ENCODE measurements at places on chromosomes 7 and 10.
A peak's percentile ranks its signal among the peaks of the same experiment; 100 is the strongest.

GRCh38 chr7:16359216-16359615 lies 62.1 kb downstream of the CRPPA start:
- no peak for DNase-seq

- no peak for DNase-seq
Observed at GRCh38 chr7:149562602-149563001, 65.0 kb upstream of the ZNF746 start.

DNA sequence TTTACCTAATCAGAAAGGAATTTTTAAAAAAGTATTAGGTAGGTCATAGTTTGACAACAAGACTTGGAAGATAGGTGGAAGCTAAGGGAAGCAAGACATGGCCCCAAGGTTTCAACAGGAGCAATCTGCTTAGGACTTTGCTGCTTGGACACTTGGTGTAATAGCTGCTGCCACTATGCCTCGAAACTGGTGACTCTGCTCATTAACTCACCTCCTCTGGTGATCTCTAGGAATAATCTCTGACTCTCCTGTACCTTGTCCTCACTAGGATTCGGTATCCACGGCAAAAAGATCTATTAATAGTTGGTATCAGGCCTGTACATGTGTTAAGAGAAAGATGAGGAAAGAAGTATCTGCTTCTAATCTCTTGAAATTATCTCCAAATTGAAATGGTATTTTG lies 53.1 kb downstream of the PTEN start:
- DNase-seq: no peak

DNA sequence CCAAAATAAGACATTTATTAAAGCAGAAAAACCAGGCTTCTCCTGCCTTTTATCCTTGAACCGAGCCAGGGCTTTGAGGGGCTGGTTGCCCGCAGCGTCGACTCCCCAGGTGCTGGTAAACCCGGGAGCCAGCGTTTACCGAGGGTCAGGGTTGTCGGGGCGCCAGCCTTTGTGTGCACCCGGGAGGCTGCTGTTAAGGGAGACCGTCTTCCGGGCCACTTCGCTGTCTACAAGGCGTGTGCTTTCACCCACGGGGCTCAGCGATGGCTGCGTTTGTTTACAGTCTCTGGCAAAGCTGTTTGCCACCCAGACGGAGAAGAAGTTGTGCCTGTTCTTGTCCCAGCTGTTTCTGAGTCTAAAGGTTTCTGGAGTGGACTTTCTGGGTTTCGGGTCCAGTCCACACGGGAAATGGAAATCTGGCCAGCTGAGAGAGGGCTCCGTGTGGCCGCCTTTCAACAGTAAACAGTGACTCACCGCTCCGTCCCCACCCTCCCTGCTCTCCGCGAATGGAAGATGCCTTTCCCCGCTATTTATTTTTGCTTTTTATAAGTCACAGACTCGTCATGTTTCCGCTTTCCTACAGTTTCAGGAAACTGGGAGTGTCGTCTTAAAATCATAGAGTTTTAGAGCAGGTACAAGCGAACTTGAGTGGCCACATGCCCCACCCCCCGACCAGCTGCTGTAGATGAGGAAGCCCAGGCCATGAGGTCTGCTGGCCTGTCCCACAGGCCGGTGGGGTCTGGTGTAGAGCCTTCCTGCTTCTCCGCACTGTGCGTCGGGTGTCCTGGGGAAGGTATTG lies 2.2 kb downstream of the MAFK start:
- peak; percentile 95 for DNase-seq

DNA sequence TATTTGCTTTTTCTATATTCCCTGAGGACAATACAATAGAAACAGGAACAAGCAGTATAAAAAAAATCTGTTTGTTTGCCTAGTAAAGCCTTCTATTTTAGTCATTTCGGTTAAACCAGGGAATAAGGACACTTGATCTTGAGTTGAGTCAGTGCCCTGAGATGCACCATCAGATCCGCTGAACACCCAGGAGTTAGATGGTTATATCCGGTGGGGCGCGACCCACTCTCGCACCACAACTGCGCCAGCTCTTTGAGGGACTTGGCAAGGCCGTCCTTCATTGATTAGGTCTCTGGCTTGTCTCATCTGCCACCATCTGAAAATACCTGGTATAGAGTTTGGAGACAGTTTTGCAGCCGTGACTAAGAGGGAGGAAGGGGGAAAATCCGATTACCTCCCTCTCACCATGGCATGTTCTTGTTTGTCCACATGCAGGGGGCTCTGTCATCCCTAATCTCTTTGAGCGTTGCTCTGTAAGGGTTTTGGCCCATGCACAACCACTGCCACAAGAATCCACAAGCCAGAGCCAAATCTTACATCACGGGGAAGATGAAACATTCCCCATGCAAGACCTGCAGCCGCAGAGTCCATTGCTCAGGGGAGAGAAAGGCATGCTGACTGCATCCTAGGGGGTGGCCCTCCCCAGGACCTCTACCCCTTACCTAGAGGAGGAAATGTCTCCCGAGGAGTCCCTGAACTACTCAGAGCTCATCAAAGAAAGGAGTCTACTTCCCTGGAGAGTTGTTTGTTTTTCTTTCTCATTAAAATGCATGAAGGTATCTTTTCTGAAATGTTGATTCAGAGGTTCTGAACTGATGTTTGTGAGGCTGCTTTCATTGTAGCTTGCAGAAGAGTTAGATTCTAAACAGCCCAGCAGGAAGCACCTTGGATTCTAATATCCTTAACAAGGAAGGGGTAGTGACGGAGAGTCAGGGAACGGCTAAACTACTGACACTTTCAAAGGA lies 101.6 kb upstream of the FAM171A1 start:
- DNase-seq: no peak

- DNase-seq: no peak
Observed at GRCh38 chr7:30844483-30844874, 67.2 kb upstream of the AQP1 start.

DNA sequence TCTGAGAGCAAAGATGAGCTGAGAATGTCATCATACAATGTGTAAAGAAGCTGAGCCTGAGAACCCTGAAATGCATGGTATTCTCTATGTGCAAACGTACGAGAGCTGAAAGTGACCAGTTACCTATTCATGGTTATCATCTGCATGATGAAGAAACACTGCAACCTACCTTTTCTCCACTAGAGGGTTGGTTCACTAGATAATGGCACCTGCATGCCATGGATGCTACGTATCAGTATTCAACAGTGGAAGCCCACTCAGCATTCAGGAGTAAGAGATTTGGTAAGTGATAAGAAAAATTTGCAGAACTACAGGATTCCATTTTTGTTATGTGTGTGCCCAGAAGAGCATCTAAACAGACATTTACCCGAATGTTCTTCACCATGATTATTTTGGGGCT lies 145.4 kb downstream of the PTPRN2 start:
- DNase-seq: no peak

DNA sequence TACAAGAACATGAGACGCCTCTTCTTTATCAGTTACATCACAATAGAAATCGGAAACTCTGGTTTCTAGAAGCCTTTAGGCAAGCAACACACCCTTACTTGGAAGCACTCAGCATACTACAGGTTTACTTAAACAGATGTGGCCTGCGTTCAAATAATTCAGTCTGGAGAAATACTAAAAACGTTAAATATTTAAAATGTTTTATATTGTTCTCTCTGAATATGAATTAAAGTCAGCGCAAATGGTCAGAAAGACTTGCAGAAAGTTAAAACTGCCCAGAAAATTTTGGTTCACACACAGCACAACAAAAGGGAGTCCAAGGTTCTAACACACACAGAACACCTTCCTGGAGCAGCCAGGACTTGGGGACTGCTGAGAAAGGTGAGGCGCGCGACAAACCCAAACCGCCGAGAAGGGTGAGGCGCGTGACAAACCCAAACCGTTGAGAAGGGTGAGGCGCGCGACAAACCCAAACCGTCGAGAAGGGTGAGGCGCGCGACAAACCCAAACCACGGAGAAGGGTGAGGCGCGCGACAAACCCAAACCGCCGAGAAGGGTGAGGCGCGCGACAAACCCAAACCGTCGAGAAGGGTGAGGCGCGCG lies 25.8 kb downstream of the ESYT2 start:
- no peak for DNase-seq

- no peak for DNase-seq
Observed at GRCh38 chr10:78044699-78045098, 11.0 kb downstream of the RPS24 start.

GRCh38 chr7:45082831-45083331 lies 5.9 kb downstream of the NACAD start:
- DNase-seq: no peak

- no peak for DNase-seq
Observed at GRCh38 chr7:22686620-22687019, 40.4 kb upstream of the IL6 start.

DNA sequence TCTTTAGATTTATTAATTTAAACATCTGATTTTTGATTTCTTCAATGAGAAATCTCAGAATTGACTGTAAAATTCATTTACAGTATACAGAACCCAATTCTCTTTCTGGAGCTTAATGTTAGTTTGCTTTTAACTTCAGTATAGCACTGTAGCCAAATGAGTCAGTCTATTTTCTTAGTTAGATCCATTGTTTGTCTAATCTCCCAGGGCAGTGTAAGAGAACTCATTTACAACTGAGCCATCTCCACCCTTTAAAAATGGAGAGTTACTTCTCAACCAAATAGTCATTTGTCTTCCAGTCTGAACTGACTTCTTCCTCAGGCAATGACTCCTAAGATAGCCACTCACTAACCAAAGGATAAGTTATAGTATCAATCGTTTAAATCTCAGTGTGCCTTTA lies 3.0 kb upstream of the WNT2 start:
- no peak for DNase-seq

DNA sequence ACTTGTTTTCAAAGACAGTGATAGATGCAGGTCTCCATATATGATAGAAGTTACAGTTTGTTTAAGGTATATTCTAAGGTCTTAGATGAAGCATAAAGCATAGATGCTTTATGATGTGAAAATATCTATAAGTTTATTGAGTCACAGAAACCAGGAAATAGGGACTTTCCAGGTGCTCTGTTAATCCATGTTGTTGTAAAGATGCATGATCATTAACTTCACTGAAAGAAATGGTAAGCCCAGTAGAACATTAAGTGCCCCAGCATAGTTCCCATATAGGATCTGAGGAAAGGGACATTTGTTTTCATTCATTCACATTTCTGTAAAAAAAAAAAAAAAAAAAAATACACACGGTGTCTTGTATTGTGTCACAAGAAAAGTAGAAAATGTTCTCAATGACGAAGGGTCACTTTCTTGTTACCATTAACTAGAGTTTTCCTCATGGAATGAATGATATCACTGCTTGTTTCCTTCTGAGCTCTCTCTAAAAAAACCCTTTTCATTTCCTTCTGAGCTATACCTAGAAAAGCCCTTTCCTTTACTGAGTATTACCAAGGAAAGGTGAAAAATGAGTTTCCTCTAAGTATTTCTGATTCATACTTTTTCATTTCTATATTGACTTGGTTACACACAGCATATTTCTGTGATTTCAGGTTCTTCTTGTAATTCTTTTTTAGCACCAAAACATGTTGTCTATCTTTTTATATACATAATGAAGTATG lies 105.2 kb downstream of the MACC1 start:
- no peak for DNase-seq

- DNase-seq: no peak
Observed at GRCh38 chr7:129417073-129417472, 17.2 kb upstream of the STRIP2 start.

DNA sequence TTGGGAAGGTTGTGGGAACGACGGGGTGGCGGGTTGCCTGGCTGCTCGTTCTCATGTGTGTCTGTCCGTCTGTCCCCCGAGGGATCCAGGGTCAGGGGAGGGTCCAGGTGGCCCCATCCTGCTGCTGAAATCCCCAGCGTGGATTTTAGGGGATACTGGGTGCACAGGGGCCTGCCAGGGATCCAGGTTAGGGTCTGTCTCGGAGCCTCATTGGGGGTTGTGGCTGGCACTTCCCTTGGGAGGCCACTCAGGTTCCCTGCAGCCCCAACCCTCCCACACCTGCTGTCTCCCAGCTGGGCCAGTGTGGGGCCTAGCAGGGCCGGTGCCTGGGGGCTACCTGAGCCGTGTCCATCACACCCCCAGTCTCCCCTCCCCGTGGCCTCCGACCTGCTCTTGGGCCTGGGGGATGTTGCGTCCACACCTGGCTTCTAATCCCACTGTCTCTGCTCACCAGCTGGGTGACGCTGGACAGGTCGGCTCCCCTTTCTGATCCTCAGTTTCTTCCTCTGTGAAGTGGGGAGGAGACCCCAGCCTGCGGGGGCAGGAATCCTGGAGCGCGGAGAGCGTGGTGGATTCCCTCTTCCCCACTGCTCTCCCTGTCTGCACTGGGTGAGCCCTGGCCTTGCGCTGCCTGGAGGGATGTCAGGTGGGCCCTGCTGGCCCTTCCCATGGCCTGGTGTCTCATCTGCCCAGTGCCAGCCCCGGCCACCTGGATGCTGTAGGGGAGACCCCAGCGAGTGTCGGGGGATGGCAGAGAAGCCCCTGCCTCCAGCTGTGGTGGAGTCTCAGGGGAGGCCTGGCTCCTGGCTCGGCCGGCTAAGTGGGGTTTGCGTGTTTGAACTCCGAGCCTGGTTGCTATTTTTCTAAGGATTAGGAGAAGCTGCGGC lies 81.6 kb downstream of the UNCX start:
- DNase-seq: no peak

GRCh38 chr7:94513565-94513860 lies 3.9 kb downstream of the CASD1 start:
- DNase-seq: no peak

- no peak for DNase-seq
Observed at GRCh38 chr10:46538717-46539426, 17.6 kb downstream of the GPRIN2 start.

DNA sequence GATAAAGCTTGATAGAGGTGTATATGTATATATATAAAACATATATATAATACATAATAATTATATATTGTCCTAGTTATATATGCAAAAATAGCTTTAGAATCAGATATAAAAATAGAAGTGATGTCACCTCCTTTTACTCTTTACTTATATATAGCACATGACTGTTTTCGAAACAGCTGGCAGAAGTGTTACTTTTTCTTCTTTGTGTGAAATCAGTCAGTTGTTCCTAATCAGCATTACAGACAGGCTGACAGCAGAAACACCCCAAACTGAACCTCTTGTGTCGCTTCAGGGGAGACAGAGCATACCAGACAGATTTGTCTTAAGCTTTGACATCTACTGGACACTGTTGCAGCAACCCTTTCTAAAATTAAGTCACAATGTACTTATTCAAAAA lies 684.9 kb upstream of the CELF2 start:
- DNase-seq: no peak

DNA sequence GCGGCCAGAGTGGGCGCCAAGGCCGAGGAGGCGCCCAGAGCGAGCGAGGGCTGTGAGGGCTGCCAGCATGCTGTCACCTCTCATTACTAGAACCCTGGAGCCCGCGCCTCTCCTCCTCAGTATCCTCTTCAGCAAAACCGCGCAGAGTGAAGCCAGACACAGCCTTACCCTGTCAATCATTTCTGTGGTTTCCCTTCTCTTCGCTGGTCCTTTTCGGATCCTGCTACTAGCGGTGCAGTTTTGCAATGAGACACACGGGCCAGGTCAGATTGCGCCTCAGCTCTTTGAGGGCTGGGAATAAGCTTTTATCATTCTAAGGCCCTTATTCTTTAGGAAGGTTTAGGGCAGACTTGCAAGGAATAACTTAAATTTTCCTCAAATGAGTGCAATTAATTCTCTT lies 55.5 kb upstream of the FAM171A1 start:
- no peak for DNase-seq

Measured in Panc1 (cell line).